ENCODE measurements at places on chromosomes 2 and 18.

- no peak for DNase-seq
These were observed 14.2 kb downstream of the TGFBRAP1 start for GRCh38 chr2:105315314-105315713.

DNA sequence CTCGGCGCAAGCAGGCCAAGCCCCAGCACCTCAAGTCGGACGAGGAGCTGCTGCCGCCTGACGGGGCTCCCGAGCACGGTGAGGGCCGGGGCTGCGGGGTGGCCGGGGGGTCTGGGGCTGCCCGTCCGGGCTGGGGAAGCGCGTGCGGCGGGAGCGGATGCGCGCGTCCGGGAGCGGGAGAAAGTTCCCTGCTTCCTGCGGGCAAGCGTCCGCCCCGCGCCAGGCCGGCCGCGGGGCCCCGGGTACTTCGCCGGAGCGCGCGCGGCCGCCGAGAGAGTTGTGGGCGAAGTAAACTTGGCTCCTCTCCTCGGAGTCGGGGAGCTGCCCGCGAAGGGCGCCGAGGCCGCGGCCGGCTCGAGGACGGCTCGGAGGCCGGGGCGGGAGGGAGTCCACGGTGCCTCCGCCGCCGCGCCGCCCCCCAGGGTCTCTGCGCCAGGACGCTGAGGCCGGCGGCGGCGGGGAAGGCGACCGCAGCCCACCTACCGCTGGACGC is 707 bp downstream of the SALL3 start:
- no peak for DNase-seq

DNA sequence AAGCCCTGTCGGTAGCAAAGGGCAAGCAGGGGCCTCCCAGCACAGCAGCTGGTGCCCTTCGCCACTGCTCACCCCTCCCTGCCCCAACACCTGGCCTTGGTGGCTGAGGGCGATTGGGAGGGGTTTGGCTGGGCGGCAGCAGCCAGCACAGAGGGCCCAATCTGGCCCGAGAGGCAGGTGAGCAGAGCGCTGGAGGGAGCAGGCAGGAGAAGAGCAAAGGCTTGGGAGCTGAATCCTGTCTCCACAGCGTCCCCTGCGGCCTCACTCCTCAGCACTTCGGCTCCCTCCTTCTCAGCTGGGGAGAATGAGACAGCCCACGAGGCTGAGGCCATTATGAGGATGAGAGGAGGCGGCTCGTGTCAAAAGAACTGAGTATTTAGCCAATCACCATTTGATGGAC is 74.9 kb upstream of the TAF1B start:
- no peak for DNase-seq

DNA sequence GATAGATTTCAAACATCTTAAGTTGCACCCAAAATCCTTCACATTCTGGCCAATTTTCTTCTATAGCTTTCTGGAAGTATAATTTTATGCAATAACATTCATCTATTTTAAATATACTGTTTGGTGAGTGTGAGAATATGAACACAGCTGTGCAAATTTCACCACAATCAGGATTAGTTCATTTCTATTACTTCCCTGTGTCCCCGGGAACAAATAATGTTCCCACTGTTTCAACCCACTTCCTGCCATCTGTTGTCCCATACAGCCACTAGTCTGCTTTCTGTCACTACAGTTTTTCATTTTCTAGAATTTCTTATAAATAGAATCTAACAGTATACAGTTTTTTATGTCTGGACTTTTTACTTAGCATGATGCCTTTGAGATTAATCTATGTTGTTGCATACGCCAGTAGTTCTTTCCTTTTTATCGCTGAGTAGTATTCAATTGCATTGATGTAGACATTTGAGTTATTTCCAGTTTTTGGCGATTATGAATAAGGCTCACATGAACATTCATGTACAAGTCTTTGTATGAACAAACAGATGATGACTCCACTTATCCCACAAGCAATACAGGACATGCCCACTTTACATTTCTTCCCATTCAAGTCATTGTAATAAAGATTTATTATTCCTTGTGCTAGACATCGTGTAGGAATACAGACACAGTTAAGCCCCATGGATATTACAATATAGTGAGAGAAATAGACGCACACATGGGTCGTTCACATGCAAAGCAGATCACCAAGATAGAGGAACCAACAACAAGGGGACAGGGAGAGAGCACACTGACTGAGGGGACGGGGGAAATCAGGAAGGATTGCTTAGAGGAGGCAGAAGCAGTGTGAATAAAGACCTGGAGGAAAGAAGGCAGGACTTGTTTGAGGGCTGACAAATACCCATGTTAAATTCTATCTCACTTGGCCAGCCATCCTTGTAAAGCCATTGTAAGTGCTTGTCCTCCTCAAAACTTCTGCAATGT is 72.9 kb upstream of the PAX8 start:
- DNase-seq, result no peak

DNA sequence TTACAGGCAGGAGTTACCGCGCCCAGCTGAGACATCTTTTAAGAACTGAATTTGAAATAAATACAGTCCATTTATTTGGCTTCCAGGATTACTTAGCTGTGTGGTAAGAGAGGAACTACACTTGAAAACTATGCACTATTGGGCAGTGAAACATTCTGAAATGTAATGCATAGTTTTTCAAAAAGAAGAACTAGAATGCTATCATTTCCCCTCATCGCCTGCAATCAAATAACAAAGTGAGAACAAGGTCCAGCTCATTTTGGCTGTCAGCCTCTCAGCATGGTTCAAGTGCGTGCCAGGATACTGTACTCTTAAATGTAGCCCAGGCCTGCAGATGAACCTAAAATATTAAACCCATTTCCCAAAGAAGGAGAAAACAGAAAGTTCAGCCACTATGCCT is 76.6 kb upstream of the ARL5A start:
- no peak for DNase-seq

GRCh38 chr18:36380173-36380827 is 82.8 kb downstream of the FHOD3 start:
- DNase-seq, result no peak

DNA sequence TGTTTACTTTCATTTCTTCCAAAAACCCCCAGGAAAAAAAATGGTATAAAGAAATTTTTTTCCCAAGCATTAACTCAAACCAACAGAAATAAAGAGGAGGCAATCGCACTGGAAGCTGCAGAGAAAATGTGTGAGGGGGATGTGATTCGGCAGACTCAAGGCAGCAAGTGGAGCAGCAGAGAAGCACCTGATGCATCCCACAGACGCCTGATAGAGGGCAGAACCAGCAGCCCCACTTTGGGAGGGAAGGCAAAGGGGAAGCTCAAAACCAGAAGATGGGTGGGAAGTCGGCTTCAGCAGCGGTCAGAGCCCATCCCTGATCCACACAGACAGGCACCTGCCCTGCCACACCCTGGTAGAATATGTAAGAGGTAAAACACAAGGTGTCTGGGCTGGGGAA is 12.6 kb downstream of the FTCDNL1 start:
- DNase-seq, result no peak

- DNase-seq, result no peak
These were observed 4.7 kb downstream of the AGAP1 start for GRCh38 chr2:235498541-235498940.

DNA sequence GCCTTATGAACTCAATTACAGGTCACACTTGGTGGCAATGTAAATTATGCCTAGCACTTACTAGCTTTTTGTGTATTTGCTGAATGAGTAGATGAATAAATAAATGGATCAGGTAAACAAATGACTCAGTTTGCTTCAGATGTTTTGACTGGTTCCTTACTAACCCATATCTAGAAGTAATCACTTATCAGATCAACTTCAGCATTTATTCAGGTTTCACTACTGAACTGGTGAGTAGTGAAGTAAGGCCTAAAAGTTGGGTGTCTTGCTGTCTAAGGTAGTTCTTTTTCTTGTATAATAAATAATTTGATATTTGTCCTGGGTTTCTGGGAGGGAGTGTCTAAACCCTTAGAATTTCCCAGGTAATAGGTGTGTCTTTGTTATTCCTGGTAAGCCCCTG is 205.0 kb downstream of the UXS1 start:
- no peak for DNase-seq

DNA sequence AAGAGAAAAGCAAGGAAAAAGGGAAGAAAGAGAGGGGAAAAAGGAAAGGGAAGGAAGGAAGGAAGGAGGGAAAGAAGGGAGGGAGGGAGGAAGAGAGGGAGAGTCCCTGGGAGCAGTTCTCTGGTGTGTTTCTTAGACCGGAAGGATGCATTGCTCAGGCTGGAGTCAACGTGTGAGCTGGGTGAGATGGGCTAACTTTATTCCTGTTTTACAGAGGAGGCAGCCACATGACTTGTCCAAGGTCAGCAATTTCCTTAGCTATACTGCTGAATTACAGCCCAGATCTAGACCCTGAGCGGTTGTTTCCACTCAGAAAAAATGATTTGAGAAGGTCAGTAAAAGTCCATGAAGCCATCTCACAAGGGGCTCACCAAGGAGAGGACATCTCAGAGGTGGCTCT is 86.6 kb upstream of the APCDD1 start:
- no peak for DNase-seq

- no peak for DNase-seq
These were observed 70.3 kb downstream of the TMEM237 start for GRCh38 chr2:201572846-201573508.

- DNase-seq, result no peak
These were observed 21.3 kb downstream of the XRCC5 start for GRCh38 chr2:216130346-216130971.

DNA sequence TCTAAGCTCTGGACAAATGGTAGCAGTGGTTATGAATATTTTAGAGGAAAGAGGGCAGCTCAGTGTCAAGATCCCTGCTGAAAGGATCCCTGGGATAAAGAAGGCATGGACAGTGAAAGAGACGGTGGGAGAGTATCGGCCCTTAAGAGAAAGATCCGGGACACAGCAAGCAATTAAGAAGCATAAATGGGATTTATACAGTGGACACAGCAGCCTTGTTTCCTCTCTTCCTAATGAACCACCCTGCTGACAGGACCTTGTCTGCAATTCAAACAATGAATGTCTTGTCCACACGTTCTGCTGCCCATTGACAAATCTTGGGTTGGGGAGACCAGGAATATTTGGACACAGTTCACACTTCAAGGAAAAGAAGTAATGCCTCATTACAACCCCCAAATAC is 16.5 kb downstream of the CPLX4 start:
- no peak for DNase-seq
